CD4-positive, alpha-beta T cell treated with Interleukin-4 for 1 hour (primary cell): ENCODE measurements at places on chromosomes 5 and 9.

DNA sequence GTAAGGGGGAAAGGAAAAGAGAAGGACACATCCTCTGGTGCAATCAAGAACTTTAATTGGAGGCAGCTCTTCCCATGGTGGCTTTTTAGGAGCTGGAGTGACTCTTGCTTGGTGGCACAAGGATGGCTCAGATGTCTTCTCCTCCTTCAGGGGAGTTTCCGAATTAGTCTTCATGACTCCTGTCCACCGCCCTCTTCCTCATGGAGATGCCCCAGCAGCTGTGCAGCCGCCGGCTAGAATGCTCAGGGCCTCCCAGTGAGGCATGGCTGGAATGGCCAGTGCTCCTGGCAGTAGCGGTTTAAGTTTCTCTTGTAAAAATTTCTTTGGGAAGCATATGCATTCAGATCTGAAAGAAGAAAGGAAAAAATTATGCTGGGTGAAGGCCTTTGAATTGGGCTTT is 8.8 kb upstream of the TEX53 start:
- no peak for DNase-seq

GRCh38 chr9:109447329-109448076 is 50.6 kb downstream of the PTPN3 start:
- DNase-seq, result no peak

- DNase-seq, result peak; percentile 77
Measured at GRCh38 chr9:123338710-123339665, 17.0 kb upstream of the CRB2 start.

- DNase-seq, result no peak
Measured at GRCh38 chr9:137490532-137491186, 31.5 kb upstream of the NSMF start.

GRCh38 chr9:13644675-13645074 is 365.2 kb upstream of the MPDZ start:
- DNase-seq, result no peak

DNA sequence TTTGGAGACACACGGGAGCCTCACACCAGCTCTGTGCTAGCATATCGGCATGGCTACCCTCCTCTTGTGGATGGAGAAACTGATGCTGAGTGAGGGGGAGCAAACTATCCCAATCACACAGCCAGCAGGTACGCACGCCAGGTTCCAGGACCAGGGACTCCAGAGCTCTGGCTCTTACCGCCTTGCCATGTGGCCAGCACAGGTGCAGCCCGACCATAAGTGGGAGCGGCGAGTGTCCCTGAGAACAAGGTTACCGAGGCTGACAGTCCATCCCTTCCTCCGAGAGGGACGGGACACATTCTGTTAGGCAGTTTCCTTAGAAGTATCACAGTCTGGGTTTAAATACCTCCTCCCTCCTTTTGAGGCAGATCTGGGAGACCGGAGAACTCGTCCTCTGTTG is 86.0 kb downstream of the PAX5 start:
- no peak for DNase-seq

- DNase-seq, result no peak
Measured at GRCh38 chr9:73038089-73038509, 85.2 kb upstream of the ALDH1A1 start.

- no peak for DNase-seq
Measured at GRCh38 chr5:1508659-1509290, 15.0 kb downstream of the LPCAT1 start.

- DNase-seq, result no peak
Measured at GRCh38 chr5:88404405-88404804, 135.8 kb upstream of the TMEM161B start.

DNA sequence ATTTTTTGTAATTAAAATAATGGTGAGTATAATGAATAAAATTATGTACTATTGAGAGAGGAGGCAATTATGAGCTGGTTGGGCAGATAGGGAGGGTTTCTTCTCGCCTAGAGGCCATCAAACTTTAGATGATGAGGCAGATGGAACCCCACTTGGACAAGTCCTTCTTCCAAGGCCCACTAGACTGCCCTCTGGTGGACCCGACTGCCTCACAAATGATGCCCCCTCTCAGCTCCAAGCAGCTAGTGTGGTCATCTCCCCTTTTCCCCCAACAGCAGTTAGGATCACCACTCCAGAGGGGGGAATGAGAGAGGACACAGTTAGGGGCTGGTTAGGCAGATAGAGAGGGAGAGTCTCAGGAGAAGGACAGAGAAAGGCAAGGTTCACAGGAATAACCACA is 348.0 kb upstream of the CDH18 start:
- no peak for DNase-seq

- no peak for DNase-seq
Measured at GRCh38 chr5:64836190-64836755, 67.5 kb downstream of the CWC27 start.

- no peak for DNase-seq
Measured at GRCh38 chr5:69078921-69079540, 14.8 kb upstream of the SLC30A5 start.

GRCh38 chr9:36843964-36844363 is 190.1 kb downstream of the PAX5 start:
- no peak for DNase-seq

DNA sequence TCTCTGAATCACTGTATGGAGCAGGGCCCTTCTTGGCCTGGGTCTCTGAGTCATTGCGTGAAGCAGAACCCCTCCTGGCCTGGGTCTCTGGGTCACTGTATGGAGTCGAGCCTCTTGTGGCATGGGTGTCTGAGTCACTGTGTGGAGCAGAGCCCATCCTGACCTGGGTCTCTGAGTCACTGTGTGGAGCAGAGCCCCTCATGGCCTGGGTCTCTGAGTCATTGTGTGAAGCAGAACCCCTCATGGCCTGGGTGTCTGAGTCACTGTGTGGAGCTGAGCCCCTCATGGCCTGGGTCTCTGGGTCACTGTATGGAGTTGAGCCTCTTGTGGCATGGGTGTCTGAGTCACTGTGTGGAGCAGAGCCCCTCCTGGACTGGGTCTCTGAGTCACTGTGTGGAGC is 94.0 kb upstream of the RAPGEF1 start:
- DNase-seq, result no peak

GRCh38 chr9:68961587-68961986 is 52.3 kb downstream of the PRKACG start:
- DNase-seq, result no peak

DNA sequence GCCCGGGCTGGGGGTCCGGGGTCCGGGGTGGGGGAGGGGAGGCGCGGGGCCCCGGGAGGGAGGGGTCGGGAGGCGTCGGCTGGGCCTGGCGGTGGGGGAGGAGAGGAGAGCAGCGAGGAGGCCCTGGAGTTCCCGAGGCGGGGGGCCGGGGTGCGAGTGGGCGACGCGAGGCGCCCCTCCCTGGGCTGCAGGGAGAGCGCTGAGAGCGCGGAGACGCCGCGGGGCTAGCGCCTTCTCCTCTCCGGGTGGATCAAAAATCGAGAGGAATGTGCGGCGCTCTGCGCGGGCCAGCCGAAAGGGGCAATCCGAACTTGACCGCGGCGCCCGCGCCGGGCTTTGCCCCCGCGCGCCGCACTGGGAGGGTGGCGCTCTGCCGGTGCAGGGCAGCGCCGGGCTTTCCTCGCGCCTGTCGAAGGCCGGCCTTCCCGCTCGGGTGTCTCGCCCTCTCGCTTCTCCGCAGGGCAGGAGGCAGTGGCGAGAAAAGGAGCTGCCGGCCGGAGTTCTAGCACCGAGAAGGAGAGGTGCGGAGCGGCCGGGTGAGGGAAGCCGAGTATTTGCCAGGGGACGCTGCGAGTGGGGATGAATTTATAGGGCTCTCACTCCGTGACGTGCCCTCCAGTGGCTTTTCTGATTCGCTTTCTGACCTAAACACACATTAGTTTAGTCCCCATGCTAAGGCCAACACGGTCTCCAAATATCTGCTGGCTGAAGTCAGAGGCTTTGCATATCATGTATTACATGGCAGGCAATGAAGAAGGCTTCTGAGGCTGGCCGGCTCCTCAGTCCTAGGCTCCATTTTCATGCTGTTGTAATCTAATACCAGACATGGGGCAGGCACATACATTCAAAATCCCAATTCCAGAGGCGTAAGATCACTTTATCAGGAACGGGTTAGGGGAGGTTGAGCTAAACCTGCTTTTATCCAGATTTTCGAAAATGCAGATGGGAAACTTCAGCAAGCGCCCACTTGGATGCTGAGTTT is 503 bp upstream of the GDNF start:
- DNase-seq, result no peak

DNA sequence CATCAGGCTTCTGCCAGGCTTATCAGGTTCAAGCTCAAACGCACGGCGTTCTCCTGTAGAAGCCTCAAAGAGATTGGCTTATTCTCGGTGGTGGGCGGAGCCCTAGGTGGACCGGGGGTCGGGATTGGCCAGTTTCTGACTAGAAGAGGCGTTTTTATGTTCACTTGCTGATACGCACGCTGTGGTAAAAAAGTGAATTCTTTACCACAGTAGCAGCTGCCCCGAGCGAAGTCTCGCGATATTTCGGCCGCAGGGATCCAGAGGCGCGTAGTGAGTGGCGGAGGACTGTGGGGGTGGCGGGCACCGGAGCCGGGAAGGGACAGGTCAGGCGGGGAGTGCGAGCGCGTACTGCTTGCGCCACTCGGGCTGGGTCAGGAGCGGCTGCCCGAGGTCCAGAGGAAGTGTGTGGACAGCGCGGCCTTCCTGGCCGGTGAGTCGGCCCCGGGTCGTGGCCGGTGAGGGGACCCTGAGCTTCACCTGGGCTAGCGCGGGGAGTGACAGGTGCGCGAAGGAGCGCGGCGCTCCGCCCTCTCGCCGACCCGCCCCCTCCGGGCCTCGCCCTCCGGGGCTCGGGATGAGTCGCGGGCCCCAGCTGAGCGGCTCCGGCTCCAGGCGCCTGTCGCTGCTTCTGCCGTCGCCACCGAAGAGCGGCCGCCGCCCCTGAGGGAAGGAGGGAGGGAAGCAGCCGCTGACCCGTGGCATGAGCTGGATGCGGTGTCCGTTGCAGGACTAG is at the start of gene DMXL1:
Gene DMXL1, plus strand, starts transcription at position 260 of the 733 bp plus-strand sequence. CDS start 483 bp downstream, outside the sequence.
- DNase-seq, result peak; percentile 99

DNA sequence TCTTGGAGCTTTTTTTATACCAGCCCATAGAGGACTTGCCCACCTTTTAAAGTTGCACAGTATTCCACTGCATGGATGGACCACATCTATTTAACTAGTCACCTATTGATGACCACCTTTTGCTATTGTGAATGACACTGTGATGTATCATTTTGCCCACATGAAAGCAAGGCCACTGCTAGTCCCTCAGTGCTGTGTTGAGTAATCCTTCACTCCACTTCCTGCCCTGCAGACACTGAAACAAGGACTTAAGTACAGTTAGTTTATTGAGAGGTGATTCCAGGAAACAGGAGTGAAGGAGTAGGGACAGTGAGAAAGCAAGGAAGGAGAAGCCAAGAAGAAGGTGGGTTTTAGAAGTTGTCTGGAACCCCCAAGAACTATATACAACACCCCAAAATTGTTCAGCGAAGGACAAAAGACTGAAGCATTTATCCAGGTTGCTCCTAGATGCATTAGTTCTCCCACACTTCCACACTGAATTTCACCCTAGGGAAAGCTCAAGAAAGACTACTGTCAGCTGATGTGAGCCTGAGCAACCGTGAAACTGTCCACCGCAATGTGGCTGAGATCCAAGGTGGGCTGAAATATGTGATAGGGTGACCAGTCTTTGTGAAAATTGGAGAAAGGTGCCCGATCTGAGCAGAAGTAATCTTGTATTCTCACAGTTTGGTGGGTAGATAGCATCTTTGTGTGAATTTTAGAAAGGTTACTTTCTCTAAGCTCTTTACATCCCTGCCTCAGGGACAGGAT is 45.2 kb upstream of the ANKRD31 start:
- no peak for DNase-seq

- DNase-seq, result no peak
Measured at GRCh38 chr5:143791848-143792731, 19.9 kb upstream of the HMHB1 start.

GRCh38 chr9:88011005-88011766 is 36.9 kb upstream of the CDK20 start:
- DNase-seq, result no peak

GRCh38 chr9:118318770-118319431 is 614.7 kb downstream of the TLR4 start:
- no peak for DNase-seq

DNA sequence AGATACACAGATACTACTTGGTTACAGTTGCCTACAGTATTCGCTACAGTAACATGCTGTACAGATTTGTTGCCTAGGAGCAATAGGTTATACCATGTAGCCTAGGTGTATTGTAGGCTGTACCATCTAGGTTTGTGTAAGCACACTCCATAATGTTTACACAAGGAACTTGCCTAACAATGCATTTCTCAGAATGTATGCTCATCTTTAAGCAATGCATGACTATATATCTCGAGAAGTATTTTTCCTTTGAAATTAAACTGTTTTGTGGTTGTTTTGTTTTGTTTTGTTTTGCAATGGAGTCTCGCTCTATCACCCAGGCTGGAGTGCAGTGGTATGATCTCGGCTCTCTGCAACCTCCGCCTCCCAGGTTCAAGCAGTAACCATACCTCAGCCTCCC is 25.3 kb downstream of the LRRC70 start:
- no peak for DNase-seq

DNA sequence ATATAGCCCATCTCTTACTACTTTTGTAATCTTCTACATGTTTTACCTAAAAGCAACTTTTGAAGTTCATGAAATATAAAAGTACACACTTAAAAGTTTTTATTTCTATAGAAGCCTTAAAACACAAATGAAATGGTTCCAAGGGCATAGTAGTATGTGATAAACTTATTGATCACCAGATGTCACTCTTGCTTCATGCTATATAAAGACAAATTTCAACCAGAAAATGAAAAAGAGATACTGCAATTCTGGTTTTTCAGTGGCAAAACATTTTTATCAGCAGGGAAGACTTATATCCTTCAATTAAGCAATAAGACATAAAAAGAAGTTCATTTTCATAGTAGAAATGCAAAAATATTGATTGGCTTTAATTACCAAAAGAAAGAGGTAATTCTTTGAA is 69.4 kb upstream of the FBXL17 start:
- DNase-seq, result no peak
